ENCODE measurements at places on chromosomes 6 and 20. TPM values are rescaled to one million over a fixed set of nuclear protein-coding genes. Genes with fewer than 3 reads are reported as not detected.

Gene TREML2
- total RNA-seq, result not detected

Gene CTNNBL1
- total RNA-seq, result 25.4 TPM

Gene PLCB4
- 13.3 TPM for total RNA-seq

GRCh38 chr6:110625883-110626282, 149.5 kb upstream of the SLC22A16 start:
- no peaks in the 10 kb centered on the region for H3K4me1 ChIP-seq
- no peak overlapping the region for H3K4me3 ChIP-seq
- H3K27me3 ChIP-seq, result no peaks in the 10 kb centered on the region
- no peak overlapping the region for H3K27ac ChIP-seq
- H3K36me3 ChIP-seq, result peaks cover 28% of the 10 kb centered on the region
- no peak for DNase-seq

DNA sequence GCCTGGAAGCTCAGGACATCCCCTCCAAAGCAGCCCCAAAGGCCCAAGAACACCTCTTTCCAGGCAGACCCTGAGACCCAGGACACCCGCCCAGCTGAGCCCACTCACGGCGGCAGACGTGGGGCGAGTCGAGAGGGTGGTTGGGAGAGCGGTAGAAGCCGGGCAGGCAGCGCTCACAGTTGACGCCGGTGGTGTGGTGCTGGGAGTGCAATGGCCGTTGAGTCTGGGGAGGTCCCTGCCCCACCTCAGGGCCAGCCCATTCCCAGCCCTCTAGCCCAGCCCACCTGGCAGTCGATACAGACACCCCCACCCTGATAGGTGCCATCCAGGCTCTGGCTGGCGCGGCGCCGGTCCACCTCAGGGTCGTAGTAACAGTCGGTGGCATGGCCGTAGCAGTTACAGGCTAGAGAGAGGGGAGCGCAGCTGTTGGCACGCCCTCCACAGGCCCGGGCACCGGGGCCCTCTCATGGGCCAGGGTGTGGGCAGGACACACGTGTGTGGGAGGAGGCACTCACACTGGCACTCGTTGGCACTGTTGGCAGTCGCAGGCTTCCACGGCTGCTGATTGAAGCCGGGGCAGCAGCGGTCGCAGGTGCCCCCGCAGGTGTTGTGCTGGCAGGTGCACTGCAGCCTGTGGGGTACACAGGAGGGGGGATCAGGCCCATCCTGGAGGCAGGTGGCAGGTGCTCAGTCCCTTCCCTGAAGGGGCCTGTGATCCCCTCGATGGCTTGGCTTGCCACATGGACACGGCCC, 20.5 kb downstream of the LAMA5 start:
- peaks cover 37% of the 10 kb centered on the region for H3K36me3 ChIP-seq
- peaks cover 19% of the 10 kb centered on the region for H3K4me1 ChIP-seq
- H3K27me3 ChIP-seq, result no peaks in the 10 kb centered on the region
- DNase-seq, result no peak
- H3K4me3 ChIP-seq, result no peak overlapping the region

GRCh38 chr6:133959667-133960368, 6.8 kb downstream of the TBPL1 start:
- H3K4me1 ChIP-seq, result peaks cover 19% of the 10 kb centered on the region
- H3K27ac ChIP-seq, result no peak overlapping the region
- no peak overlapping the region for H3K4me3 ChIP-seq
- no peaks in the 10 kb centered on the region for H3K27me3 ChIP-seq
- DNase-seq, result no peak

All from suprapubic skin (tissue), 4 donors.